NCI-H1436 (cell line): ENCODE measurements at places on chromosomes 5 and 9.
A peak's percentile ranks its signal among the peaks of the same experiment; 100 is the strongest.

GRCh38 chr9:33467526-33467925 is 6.2 kb downstream of the NOL6 start:
- DNase-seq: no peak

- no peak for DNase-seq
Observed at GRCh38 chr5:35651002-35651756, 33.5 kb downstream of the SPEF2 start.

- DNase-seq: no peak
Observed at GRCh38 chr9:89991204-89991790, 386.5 kb downstream of the GADD45G start.

- no peak for DNase-seq
Observed at GRCh38 chr5:72346398-72346797, 26.2 kb downstream of the PTCD2 start.

DNA sequence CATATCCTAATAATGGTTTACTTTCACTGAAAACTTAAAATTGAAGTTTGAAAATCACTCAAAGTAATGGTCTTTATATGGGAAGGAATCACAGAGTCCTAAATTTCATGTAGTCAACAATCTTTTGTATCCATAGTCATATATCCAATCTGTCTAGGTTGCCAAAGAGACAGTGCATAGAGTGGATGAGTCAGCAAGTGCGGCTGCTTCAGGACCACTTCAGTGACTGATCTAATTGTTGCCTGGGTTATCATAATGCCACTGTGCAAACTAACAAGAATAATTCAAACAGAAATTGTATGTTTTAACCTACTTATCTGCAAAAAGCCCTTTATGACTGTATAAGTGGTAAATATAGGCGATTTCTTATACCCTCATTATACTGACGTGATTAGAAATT is 211.3 kb upstream of the PRR16 start:
- peak; percentile 10 for DNase-seq

DNA sequence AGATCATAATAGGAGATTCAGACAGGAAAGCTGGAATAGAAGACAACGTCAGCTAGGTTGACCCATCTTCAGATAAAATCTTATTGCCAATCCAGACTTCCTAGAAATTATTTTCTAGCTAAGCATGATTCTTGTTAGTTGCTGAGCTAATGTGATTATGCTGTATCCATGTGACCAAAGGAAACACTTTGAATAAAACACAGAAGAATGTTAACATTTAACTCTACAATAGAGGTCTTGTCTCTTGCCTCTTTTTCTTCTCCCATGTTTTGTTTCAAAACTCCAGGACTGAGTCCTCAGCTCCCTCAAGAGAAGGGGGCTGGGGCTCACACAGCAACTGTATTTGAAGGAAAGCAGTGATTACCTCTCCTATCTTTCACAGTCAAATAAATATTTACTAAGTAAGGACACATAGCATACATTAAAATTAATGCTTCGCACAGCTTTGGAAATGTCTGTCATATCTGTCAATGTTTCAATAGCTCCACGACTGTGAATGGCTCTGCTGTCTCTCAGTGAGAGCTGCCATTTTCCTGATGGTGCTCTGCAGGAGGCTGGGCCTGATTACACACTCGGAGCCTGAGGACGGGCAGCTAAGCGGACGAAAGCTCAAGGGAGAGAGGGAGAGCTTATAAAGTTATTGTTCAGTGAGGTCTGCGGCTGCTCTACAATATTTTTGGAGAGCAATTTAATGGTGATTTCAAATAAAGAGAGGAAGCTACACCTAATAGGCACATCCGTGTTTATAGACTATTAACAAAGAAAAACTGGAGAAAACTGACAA is 64.8 kb upstream of the ZNF462 start:
- no peak for DNase-seq

GRCh38 chr5:161691911-161692310 is 6.4 kb downstream of the GABRA6 start:
- DNase-seq: no peak

DNA sequence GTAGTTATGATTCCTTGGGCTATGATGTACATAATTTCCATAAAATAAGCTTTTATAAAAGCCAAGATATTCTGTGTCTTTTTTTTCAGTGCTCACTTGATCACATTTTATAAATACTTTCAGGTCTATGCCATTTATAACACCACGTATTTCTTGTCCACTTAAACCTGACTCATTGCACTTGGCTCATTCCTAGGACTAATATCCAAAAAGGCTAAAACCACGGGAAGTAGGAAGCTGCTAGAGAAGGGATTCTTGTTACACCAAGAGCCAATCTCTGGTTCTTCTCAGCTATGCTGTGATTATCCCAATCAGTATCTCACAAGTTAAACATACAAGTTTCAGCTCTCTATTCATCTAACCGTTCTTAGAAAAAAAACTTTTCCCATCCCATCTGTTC is 80.4 kb upstream of the CDH6 start:
- no peak for DNase-seq

DNA sequence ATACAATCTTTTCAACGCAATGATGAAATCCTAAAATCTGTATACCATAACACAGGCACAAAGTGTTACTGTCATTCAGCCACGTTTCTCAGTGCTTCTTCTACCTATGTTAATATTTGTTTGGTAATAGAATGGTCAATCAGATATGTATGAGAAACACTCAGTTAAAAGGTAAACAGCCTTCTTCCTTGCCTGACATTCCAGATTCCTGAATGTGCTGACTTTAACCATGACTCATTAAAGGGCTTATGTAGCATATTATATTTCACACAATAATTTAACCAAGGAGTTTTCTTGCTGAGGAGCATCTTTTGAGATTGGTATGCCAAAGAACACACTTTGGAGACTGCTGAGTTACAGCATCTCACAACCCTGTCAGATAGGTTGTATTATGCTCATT is 187.6 kb downstream of the CETN3 start:
- DNase-seq: no peak

- DNase-seq: no peak
Observed at GRCh38 chr9:28158451-28158850, 585.2 kb upstream of the C9orf72 start.

DNA sequence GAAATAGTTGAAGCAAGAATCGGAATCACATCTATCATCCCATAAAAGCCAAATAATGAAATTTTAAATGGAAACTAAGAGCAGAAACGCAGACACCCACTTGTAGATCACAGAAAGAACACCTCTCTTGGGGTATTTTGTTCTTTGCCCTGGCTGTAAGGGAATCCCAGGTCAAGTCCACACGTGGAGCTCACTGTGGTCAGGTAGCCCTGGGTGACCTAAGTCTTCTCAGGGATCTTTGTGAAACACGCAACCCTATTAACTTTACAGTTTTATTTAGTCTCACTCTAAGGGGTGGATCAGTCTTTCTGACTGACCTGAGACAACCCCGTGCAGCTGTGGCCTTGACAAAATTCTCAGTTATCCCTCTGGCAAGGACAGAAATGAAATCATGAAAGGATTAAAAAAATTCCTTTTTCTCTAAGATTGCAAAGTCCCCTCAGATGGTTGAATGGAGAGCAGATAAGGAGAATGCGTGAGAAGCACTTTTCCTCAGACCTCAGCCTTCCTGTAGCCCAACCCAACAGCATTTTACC is 111.6 kb downstream of the NREP start:
- no peak for DNase-seq

DNA sequence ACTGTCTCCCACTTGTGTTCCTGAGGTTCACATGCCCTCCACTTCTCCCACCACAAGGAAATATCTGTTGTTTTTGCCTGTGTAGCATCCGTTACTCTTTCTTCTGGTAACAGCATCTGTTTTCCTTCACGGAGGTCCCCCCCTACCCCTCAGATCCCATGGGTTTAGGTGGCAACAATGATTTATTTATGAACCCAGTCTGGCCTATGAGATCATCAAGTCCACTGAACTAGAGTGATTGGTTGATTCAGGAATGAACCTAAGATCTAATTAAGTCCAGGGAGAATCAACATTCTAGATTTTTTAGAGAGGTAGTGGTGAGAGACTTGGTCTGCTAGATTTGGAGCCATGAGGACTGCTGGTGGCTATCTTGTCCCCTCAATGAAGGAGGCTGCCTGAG is 166.8 kb downstream of the NR3C1 start:
- no peak for DNase-seq

GRCh38 chr5:141916522-141916921 is 7.1 kb upstream of the DELE1 start:
- DNase-seq: no peak

DNA sequence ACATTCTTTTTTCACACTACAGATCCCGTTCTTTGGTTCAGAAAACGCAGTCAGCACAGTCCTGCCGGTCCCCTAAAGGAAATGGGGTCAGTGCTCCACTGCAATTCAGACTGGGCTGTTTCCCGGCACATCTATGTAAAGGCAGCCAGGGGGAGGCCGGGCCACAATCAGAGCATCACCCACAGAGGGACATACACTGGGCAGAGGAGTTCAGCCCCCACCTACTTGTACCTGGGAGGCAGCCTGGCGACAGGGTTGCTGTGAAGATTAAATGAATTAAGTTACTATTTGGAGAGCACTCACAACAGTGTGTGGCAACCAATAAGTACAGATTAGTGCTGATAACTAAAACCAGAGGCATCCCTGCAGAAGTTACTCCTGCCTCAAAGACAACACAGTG is 4.5 kb downstream of the PTPN3 start:
- DNase-seq: no peak

DNA sequence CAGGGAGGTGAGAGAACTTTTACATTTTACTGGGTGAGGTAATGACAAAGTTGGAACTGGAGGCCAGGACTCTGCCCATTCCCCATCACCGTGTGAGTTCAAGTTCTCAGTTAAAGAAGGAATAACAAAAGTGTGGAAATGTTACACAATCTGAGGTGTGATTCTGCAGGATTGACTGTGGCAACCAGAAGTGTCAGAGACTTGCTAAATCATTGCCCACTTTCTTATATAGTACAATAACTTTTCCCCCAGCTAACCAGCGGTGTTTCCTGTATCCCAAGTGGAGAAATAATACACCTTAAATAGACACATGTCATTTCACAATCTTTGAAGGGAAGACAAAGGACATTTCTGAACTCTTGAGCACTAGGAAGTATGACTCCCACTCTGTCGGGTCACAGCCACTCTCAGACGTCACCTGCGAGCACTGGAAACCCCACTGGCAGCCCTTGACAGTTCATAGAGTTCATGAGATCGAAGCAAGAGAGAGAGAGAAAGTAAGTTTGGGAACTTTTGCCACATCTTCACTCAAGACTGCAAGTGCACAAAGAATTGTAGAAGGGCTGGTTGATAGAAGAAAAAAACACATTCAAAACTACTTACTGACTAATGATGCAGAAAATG is 28.4 kb downstream of the PAX5 start:
- DNase-seq: no peak

- no peak for DNase-seq
Observed at GRCh38 chr5:7773178-7773577, 77.8 kb downstream of the CFAP90 start.

DNA sequence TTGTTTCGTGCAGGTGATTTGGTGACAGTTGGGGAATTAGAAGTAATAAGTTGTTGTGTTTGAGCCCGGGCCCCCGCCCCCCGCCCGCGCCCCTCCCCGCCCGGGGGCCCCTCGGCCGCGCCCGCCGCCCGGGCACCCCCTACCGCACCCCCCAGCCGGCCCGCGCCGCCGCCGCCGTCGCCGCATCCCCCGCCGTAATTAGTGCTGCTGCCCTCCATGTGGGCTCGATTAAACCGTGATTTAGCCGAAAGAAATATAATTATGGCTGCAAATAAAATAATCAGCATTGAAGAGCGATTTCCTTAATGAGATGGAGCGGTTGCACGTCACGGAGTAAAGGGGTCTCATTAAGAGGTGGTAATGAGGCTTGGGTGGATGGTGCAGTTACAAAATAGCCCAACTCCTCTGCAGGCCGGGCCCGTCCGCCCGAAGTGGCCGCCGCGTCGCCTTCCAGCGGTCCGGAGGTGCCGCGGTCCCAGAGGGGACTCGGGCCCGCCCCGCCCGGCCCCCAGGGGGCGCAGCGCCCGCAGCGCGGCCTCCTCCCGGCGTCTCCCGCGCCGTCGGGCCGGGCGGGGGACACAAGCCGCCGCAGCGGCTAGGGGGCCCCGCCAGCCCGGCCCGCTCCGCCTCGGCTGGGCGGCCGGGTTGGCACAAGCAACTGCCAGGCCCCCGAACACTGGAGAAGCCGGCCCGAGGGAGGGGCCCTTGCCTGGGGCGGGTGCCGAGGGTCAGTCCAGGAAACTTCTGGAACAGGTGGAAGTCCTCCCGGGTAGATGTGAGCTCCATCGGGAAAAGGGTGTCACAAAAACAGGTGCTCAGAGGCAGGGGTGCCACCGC is 6.9 kb upstream of the OTP start:
- DNase-seq: peak; percentile 57

- no peak for DNase-seq
Observed at GRCh38 chr9:22922222-22922621, 475.6 kb downstream of the DMRTA1 start.

- peak; percentile 92 for DNase-seq
Observed at GRCh38 chr5:140639148-140639981, at the start of gene TMCO6. TSS of gene TMCO6 (plus strand) at chr5:140639451. CDS start at chr5:140639528, 77 bp downstream.

GRCh38 chr5:81755320-81755719 is 4.4 kb upstream of the SSBP2 start:
- DNase-seq: no peak

GRCh38 chr5:72760259-72760658 is 56.2 kb upstream of the TNPO1 start:
- DNase-seq: no peak

GRCh38 chr9:129392093-129392541 is 214.1 kb upstream of the IER5L start:
- DNase-seq: no peak
